Activated T-helper 1 cell treated with anti-CD3 and anti-CD28 coated beads, Interleukin-2, amount 50 U/mL, for 16 hours (primary cell): ENCODE measurements at places on chromosomes 2 and 18.

DNA sequence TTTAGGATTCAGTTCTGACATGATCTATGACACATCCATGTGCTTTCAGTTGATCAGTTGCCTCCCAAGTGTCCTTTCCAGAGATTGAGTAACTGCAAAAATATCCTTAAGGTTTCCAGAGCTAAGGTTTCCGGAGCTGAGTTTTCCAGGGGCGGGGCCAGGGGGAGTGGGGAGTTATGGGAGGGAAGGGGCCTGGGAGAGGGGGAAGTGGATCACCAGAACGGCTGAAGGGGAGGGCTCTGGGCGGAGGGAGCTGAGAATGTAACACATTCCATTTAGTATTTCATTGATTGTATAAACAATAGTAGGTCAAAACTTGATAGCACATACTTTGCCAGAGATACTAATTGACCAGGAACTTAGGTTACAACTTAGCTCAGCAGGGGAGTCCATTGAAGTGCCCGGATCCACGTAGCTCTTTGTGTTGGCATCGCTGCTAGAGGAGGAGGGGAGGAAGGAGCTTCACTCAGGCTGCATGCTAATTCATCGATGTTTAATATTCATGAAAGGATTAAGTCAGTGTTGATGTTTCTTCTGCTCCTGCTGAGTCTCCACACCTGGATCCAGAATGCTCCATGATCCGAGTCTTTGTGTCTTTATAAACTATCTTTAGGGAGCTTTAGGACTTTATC, 289.8 kb downstream of the ALPK2 start:
- no peak for DNase-seq

- DNase-seq: no peak
Measured at GRCh38 chr2:172102391-172103359, at the start of gene DLX2. TSS of gene DLX2 (minus strand) at chr2:172102900. CDS start at chr2:172102538, 362 bp downstream.

DNA sequence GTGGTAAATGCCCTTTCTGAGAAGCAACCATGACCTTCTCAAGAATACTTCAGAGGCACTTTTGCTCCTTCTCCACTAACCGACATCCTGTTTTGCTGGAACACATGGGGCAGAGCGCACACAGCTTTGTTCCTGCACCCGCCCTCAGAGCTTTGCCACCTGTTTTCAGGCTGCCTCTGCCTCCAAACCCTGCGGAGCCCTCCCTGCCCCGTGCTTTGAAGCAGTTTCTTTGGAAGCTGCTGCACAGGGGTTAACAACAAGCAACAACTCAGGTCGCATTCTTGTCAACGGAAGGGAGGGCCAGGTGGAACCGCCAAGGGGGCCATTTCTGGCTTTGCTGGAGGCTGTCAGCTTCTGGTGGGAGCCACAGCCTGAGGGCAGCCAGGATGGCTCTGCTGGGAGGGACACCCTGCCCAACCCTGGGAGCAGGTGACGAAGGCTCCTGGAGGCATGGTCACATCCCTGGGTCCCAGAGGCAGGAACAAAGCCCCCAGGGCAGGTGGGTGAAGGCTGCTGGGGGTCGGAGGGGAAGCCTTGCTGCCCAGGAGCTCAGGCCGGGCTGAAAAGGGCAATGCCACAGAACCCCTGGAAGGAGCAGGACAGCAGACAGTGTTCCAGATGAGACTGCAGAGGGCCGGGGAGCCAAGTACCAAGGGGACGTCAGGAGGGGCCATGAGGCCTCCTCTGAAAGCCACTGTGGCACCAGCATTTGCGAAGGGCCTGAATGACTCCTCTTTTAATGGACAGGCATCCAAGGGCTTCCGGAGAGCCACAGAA, 46.8 kb downstream of the MRPS5 start:
- DNase-seq: peak; percentile 30

DNA sequence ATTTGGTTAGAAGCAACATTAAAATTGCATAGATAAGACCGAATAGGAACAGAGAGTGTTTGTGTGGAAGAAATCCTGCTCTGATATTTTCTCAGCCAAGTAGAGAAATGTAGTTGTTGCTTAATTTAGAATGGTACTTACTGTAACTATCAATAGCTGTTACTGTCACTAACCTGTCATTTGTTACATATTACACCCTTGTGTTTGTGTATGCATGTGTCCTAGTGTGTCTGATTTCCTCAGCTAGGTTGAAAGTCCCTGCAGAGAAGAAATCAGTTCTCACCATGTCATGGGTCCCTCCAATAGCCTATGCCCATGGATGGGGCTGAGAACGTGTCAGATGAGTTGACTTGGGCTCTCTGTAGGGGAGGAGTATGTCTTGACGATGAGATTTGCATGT, 94.4 kb downstream of the SPTBN1 start:
- DNase-seq: no peak

DNA sequence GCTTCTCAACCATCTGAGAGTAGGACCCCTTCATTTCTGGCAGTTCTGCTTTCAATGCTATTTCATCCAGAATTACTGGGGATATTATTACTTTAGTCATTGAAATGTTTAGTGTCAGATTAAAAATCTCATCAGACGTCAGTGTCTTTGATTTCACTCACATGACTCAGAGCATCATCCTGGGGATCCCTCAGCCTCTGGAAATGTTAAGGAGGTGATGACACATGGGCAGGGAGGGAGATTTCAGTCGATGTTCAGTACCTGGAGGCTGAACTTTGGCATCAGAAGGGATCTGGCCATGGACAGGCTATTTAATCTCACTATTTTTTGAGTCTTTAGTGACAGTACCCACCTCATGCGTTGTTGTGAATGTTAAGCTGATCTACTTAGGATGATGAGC, 39.1 kb downstream of the OSBPL6 start:
- DNase-seq: no peak

GRCh38 chr18:21656402-21656801, 44.3 kb downstream of the SNRPD1 start:
- DNase-seq: no peak

DNA sequence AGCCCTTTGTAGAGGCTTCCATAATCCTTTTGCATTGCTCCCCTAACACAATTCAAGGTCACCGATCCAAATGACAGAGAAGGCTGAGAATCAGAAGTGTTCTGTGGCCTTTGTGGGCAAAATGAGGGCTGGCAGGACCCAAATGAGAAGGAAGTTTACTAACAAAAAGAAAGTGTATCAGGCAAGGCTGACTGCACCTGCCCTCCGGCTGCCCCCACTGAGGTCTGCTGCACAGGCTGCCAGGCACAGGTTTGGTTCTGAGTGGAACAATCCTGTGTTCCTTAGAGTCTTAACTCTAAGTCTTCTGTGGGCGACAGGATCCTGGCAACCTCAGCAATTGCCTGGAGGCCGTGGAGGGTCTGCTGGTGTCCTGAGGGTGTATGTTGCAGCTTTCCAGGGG, 568.5 kb downstream of the CMPK2 start:
- DNase-seq: no peak

GRCh38 chr2:25372405-25373268, 30.9 kb upstream of the DNMT3A start:
- no peak for DNase-seq

- DNase-seq: no peak
Measured at GRCh38 chr18:8519102-8519501, 90.1 kb upstream of the RAB12 start.

- no peak for DNase-seq
Measured at GRCh38 chr2:22912398-22912797, 472.6 kb upstream of the KLHL29 start.

DNA sequence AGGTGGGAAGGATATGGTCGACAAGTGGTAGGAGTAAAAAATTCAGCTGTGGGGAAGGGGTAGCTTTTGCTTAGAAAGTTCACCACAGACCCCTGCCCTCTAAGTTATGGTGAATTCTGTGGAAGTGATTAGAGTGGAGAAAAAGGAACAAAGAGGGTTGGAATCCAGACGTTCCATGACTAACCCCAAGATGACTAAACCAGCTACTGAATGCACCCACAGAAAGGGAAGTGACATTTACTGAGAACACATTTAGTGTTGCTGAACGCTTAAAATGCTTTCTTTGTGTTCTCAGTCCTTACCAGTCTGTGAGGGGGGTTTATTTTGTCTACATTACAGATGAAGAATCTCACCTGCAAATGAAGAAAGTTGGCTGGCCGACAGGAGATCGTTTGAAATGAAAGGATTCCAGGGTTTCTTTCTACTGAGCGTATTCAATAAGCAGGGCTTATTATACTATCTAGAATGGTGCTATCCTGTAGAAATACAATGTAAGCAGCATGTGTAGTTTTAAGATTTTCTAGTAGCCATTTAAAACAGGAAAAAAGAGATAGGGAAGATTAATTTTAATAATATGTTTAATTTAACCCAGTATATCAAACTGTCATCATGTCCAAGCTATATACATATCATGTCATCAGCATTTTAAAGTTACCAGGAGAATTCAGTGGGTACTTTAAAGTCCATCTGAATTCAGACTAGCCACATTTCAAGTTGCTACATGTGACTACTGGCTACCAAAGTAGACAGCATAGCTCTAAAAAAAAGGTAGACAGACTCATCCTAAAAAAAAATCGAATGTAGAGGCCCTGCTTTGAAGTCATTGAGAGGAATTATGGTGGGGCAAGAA, 60.1 kb downstream of the LIMS1 start:
- no peak for DNase-seq

DNA sequence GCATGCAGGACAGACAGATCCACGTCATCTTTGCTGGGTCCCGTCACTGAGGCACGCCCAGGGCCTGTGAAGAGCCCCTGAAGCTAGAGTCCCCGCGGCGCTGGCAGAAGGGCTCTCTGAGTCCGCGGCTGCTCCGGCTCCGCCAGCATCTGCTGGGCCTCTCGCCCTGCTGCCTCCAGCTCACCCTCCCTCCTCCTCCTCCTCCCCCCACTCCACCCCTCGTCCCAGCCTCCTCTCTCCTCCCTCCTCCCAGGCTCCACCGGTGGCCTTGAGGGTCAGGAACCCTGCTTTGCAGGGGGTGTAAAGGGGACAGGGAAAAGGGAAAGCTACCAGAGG, at the start of gene TNS1:
TSS of gene TNS1 (minus strand) at position 151 of the 336 bp plus-strand sequence. CDS start at position 28, 123 bp downstream.
- no peak for DNase-seq

DNA sequence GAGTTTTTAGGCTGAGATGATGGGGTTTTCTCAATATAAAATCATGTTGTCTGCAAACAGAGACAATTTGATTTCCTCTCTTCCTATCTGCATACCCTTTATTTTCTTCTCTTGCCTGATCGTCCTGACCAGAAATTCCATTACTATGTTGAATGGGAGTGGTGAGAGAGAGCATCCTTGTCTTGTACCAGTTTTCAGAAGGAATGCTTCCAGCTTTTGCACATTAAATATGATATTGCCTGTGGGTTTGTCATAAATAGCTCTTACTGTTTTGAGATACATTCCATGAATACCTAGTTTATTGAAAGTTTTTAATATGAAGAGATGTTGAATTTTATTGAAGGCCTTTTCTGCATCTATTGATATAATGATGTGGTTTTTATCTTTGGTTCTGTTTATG, 181.8 kb downstream of the GBX2 start:
- DNase-seq: no peak

GRCh38 chr2:46230115-46230571, 67.1 kb upstream of the EPAS1 start:
- DNase-seq: no peak

- DNase-seq: no peak
Measured at GRCh38 chr18:77433076-77433475, 183.4 kb downstream of the GALR1 start.

GRCh38 chr2:46873604-46874068, 42.0 kb downstream of the MCFD2 start:
- DNase-seq: no peak

GRCh38 chr2:127726158-127726880, 25.0 kb downstream of the SFT2D3 start:
- no peak for DNase-seq

DNA sequence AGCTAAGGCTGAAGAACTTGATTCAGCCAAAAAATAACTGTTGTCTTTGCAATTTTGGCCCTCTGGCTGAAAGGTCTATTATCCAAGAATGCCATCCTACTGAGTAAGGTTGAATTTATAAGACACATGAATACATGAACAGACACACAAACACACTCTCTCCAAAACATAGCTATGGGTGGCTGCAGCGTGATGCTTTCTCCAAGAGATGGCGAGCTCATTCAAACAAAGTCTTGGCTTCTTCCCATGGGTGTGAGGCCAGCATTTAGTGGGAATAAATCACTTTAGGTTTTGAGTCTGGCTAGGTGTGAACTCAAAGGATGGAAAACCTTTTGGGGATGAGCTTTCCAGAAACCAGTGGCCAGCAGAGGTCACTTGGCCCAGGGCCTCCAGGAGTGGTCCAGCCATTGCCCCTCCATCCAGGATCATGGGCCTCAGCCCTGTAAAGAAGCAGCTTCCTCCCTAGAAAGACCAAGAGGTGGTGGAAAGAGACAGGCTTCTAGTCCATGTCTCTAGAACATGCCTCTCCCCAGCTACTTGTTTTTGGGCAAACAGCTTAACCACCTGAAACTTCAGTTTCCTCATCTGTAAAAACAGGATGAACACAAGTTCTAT, 11.0 kb upstream of the OSR1 start:
- no peak for DNase-seq

DNA sequence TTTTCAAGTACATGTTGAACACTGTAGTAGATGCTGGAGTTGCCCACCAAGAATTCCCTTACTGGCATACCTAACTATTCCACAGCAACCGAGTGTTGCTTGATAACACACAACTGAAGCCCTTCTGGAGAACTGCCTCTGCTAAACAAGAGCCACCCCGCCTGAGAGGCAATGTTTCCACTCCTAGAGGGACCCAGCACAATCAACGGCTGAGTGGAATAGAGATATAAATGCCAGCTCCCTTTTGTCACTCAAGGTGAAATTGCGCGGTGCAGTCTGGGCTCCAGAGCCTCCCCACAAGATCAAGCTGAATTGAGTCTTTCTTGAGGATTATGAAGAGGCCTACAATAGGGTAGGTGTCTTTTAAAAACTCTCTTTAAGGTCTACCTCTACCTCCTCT, 49.1 kb upstream of the SCN9A start:
- no peak for DNase-seq

DNA sequence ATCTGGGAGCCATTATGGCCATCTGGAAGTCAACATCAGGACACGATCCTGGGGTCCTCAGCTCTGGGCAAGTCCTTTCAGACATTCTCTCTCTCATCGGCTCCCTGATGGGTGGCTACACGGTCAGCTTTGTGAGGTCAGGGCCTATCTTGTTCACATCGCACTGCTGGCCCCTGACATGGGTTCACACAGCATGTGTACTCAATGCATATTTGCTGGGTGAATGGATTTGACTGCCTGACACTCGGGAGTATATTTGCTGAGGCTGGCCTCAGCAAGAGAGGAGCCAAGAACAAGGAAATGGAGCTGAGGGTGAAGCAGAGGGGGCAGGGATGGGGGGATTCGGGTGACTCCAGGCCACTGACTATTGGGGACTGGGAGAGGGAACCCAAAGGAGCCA, 50.5 kb downstream of the SLC4A5 start:
- DNase-seq: no peak
